ENCODE measurements at places on chromosomes 11 and 22.
A peak's percentile ranks its signal among the peaks of the same experiment; 100 is the strongest.

DNA sequence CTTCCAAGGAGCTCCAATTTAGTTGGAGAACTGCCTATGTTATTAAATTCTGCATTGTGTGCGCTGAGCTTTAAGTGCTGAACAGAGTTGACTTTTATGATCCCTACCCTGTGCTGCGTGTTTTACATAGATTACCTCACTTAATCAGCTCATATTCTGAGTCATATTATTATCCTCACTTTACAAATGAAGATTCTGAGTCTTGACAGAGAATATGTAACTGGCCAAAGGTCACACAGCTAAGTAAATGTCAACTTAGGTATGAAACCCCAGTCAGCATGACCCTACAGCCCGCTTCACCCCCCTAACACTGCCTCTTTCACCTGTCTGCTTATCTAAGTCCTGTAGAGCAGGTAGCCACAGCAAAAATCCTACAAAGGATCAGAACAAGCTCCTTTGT lies 19.8 kb upstream of the TMPRSS5 start:
- DNase-seq, result no peak

DNA sequence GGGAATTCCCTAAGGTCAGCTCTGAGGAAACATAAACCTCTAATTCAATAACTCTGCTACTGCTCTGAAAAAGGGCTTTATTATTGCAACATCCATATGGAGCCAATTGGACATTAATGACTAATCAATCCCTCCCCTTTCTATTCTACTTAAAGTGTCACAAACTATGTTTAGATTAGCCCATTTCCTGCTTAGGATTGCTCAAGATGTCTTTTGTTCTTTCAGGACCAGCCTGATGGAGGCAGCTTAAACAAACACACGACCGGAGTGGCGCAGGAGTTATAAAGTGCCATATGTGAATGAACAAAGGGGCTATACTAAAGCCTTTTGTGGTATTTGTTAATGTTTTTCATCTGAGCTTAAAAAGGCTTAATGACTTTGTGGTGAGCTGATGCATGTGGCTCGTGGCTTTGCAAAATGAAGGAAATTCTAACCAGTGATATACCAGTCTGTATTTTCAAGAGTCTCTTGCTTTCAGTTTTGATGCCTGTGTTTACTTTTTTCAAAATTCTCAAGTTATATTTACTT lies 354.4 kb downstream of the SOX6 start:
- DNase-seq, result peak; percentile 75

- DNase-seq, result peak; percentile 87
These were observed 4.9 kb upstream of the ATP6V1E1 start for GRCh38 chr22:17633217-17633997.

GRCh38 chr11:34351687-34352469 lies 5.9 kb downstream of the ABTB2 start:
- no peak for DNase-seq

DNA sequence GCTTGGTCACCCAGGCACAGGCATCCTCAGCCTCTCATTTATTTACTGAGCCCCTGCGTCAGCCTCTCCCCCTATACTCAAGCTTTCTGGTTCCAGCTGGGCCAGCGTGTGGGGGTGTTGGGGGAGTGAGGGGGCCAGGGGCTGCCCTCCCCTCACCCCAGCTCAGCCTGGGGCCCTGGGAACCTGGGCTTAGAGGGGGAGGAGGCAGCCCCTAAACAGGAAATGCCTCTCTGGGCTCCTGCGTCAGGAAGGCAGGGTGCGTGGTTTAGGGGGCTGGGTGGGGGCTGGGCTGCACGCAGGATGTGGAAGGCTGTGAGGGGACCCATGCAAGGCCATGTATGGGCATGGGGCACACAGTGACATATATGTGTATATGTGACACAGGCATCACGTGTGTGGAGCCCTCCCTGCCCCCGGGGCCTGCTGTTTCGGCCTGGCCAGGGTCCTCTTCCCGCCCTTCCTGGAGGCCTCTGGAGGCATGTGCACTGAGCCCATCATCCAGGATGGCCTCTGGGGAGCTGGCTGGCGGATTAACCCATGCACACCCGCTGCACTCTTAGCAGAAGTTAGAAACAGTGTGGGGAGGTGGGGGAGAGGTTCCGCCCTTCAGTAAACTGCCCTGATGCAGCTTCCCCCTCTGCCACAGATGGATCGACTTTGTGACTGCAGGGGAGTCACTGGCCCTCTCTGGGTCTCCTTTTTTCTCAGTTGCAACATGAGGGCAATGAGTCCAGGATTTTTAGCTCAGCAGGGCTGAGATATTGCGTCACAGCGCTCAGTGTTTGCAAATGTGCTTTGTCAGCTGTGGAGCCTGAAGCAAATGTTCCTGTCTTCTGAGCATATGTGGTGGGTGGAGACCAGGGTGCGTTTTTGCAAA lies 1.1 kb upstream of the CD248 start:
- no peak for DNase-seq

DNA sequence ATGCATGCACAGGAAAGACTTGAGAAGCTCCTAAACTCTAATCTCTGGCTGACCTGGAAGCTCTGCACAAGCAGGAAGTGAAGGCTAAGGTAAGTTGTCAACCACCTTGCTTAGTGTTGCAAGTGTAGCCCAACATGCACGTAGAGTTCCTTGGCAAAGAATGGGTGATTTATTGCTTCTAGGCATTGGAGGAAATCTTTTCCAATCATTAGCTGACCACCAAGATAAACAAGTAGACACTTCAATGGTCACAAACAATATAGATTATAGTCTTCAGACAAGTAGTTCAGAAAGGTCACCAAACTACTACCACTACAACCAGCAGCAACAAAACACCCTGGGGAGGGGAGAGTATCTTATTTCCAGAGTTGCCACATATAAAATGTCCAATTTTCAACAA lies 105.6 kb downstream of the STK33 start:
- DNase-seq, result no peak

- DNase-seq, result peak; percentile 92
These were observed 5.6 kb upstream of the KIAA0930 start for GRCh38 chr22:45246060-45246985.

- no peak for DNase-seq
These were observed 800 bp downstream of the KCNJ5 start for GRCh38 chr11:128891913-128892398.

GRCh38 chr11:93517041-93517440 lies 26.1 kb downstream of the SMCO4 start:
- no peak for DNase-seq

DNA sequence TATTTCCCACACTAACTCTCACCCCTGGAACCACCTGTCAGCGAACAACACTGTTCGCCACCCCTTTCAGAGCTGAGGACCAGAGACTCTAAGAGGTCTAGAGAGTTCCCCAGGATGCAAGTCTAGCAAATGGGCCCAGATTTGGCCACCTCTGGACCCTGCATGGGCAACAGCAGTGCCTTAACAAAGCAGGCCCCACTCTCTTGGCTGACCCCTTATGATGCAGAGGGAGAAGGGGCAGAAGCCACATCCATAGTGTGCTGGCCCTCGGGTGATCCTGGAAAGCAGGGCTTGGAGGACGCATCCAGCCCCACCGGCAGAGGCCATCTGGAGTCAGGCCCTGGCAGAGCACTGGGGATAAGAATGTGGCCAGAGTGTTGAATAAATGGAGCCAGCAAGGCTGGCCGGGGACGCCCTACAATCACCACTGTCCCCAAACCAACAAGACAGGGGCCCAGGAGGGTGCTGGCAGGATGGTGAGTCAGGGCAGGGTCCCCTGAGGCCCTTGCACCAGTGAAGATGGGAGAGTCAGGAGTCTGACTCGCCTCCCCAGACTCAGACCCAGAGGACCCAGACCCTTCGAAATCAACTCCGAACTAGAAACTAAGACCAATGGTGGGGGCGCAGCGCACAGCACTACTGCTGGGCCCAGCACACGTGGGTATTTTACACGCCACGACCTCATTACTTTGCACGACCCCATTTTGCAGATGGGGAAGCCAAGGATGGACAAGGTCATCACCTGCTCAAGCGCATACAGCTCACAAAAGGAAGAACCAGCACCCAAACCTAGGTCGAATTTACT lies 6.5 kb downstream of the CSNK1E start:
- no peak for DNase-seq

DNA sequence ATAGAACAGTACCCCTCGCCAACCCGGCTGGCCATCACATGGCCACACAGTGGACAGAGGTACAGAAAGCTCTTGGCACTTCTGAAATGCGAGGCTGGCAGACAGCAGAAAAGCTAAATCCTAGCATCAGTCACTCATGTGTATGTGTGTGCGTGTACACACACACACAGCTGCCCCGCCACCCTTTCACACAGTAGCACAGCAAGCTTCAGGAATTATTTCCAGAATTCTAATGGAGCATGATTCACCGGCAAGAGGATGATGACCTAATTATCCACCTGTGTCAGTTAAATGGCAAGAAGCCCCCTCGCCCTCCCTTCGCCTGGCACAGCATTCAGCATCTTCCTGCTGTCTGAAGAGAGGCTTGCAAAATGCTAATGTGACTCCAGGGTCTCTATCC lies 336.0 kb downstream of the SHANK2 start:
- DNase-seq, result no peak

GRCh38 chr11:27413218-27413617 lies 50.2 kb upstream of the CCDC34 start:
- DNase-seq, result no peak

- no peak for DNase-seq
These were observed 79.9 kb upstream of the GRIK4 start for GRCh38 chr11:120431633-120432032.

DNA sequence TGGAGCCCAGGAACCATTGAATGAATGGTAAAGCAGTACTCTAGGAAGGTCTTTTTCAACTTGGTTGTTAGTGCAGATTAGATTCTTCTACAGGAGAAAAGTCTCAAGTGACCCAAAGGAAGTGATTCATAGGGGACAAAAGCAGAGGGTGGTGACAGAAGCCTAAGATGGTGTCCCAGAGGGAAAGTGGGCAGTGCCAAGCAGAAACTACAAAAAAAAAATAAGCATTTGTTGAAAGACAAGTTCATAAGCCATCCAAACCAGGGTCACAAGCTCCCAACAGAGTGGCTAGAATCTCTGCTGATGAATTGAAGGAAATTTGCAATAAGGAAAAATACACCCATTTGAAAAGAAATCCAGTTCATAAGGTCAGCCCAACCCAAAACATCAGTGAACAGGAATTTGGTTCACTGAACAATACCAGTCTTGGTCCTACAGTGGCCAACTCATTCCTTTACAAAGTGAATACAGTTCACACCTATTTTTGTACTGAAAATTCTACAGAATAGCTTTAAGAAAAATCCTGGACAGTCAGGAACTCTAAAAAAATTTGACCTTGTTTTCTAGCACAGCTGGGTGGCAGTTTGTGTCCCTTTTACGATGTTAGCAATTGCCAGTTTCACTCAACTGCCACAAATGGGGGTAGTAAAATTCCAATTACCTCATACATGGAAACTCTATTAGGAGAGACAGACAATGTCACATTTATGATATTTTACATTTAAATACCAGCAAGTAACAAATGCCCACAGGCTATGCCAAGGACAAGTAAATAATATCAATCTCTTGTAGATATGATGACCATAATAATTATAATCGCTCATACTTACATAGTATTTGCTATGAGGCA lies 21.6 kb upstream of the NUP160 start:
- no peak for DNase-seq

GRCh38 chr11:15563054-15563453 lies 448.3 kb downstream of the INSC start:
- DNase-seq, result no peak

DNA sequence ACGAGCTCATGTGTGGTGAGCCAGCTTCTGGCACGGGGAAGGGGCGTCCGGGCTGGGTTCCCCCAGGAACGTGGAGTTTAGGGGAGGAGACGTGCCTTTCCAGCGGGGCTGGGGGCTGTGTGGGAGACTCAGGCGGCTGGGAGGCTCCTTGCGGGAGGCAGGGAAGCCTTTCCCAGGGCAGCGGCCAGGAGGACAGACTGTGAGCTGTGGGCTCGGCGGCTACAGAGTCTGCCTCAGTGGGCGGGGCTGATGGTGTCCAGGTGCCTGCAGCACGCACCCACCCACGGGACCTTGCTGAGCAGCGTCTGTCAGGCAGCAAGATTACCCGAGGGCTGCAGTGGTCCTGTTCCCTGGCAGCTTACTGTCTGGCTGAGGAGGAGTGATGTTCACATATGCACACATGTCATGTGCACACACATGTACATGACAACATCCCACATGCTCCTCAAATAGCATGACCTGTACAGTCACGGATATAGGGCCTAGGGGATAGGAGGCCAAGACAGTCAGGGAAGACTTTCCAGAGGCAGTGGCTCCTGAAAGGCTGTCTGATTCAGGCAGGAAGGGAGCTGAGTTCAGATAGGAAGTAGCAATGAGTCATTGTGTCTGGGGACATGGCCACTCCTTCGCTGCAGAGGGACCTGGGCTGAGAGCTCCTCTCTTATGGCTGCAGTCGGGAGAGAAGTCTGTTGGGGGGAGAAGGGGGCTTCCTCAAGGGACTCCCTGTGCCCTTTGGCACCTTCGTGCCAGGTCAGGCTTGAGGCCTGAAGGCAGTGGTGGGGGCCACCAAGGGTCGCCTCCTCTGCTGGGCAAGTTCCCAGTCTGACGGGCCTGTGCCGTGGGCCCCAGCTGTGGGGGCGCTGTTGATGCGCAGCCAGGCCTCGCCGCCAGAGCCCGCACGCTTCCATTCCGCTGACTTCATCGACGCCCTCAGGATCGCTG lies 23.3 kb upstream of the PPP6R3 start:
- DNase-seq, result peak; percentile 43

- DNase-seq, result no peak
These were observed 46.6 kb upstream of the LIN7C start for GRCh38 chr11:27553186-27553585.

GRCh38 chr11:32005786-32006416 lies 85.0 kb upstream of the RCN1 start:
- no peak for DNase-seq

DNA sequence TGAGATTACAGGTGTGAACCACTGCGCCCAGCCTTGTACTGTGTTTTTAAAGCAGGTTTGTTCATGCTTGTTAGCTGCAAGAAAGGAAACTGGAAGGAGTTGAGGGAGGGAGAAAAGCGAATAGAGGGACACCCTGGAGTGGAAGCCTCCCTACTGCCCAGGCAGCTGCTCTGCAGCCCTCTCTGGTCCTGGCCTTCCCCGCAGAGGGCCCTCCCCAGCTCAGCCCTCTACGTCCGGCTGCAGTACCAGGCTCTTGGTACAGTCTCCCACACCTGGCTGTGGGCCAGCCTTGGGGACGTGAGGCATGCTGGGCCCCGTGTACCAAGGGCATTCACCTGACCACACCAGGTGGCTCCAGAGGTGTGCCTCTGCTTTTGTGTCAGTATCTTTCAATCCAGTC lies 70.8 kb downstream of the MED15 start:
- DNase-seq, result no peak

- no peak for DNase-seq
These were observed 83.6 kb downstream of the FLI1 start for GRCh38 chr11:128777369-128778011.
